Neural progenitor cell (in vitro differentiated cells): ENCODE measurements at places on chromosomes 7 and 10.

DNA sequence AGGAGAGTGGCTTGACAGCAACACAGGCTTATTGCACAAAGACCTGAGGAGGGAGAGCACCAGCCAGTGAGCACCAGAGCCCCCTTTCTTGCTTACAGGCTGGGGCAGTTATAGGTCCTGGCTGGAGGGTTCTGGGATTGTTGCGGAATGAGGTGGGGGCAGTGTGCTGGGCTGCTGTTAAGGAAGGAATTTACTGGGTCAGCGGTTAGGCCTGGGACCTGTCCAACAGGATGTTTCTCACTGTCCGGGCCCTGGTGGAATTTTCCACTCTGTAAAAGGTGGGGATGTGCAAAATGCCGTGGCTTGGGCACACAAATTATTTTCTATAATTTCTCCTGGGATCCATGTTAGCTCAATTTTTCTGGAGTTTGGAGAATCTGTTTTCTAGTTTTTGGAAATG is 757.3 kb downstream of the TYW1 start:
- H3K36me3 ChIP-seq: no peaks in the 10 kb centered on the region
- H3K4me1 ChIP-seq: no peaks in the 10 kb centered on the region
- H3K27me3 ChIP-seq: no peaks in the 10 kb centered on the region
- H3K27ac ChIP-seq: no peak overlapping the region
- no peak for DNase-seq
- H3K4me3 ChIP-seq: no peak overlapping the region

DNA sequence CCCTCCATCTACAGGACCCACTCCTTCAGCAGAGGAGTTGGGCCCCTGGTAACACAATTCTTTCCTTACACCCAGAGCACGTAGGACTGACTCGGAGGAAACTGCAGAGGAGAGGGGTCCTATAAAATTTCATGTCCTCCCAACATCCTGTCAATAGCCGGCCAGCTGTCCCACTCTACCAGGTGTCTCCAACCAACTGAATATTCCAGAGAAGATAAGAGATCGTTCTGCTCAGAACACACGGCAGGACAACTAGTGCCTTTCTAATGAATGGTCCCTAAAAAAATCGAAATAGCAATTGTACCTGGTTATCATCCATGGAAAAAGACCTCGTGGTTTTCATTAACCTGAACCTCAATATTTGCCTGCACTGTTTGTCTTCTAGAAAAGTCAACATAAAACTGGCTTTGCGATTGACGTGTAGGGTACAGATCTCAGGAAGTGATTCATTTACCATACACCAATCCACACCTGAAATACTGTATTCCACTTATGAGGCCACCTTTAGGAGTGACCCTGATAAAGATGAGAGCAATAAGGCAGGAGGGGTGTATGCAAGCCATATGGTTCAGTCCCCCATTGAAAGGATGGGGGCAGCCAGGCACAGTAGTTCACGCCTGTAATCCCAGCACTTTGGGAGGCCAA is 111.7 kb downstream of the PARP12 start:
- no peak overlapping the region for H3K4me3 ChIP-seq
- no peak overlapping the region for H3K27ac ChIP-seq
- no peak for DNase-seq
- H3K36me3 ChIP-seq: no peaks in the 10 kb centered on the region
- H3K4me1 ChIP-seq: peaks cover 8% of the 10 kb centered on the region

GRCh38 chr10:23358357-23358756 is 13.8 kb upstream of the C10orf67 start:
- H3K27ac ChIP-seq: no peak overlapping the region
- H3K4me1 ChIP-seq: no peaks in the 10 kb centered on the region
- DNase-seq: peak; percentile 37
- H3K27me3 ChIP-seq: no peaks in the 10 kb centered on the region

- no peaks in the 10 kb centered on the region for H3K36me3 ChIP-seq
- DNase-seq: no peak
- peaks cover 9% of the 10 kb centered on the region for H3K4me1 ChIP-seq
Observed at GRCh38 chr10:33195608-33196376, 138.7 kb downstream of the NRP1 start.

GRCh38 chr10:51783941-51784340 is 84.5 kb upstream of the CSTF2T start:
- no peaks in the 10 kb centered on the region for H3K27me3 ChIP-seq
- peak; percentile 8 for DNase-seq
- H3K27ac ChIP-seq: peak overlapping the region; percentile 9
- H3K4me1 ChIP-seq: peaks cover 21% of the 10 kb centered on the region
- no peak overlapping the region for H3K4me3 ChIP-seq

DNA sequence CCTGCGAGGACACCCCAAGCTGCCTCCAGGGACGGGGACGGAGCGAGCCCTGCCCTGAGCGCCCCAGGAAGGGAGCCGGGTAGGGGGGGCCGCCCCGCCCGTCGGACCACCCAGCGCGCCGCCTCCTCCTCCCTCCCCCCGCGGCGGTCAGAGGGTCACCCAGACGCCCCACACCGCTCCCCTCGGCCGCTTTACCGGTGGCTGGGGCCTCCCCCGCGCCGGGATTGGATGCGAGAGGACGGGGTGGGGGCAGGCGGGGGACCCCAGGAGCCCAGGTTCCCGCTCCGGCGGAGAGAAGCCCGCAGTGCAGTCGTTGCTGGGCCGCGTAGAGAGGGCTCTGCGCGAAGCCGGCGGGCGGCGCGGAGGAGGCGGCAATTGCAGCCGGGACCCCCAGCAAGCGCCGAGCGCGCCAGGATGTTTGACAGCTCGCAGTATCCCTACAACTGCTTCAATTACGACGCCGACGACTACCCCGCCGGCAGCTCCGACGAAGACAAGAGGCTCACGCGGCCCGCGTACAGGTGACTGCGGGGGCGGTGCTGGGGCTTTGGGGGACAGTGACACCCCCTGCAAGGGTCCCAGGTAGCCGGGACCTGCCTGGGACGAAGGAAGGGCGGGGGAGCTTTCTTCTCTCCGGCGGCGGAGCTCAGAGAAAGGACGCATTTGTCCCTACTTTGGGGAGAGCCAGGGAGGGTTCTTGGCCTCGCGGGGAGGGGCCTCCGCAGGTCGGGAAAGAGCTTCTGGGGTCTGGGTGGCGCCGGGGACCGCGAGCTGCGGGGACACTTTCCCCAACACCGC is at the start of gene FOXL3:
FOXL3 (plus strand) TSS at position 415 of the 798 bp plus-strand sequence; CDS start at position 415, 0 bp downstream.
- no peak for DNase-seq
- no peak within 1 kb of the TSS for H3K4me3 ChIP-seq
- H3K4me1 ChIP-seq: no peaks in the 10 kb centered on the region

GRCh38 chr10:35606430-35606829 is 1.3 kb downstream of the GJD4 start:
- H3K36me3 ChIP-seq: no peaks in the 10 kb centered on the region
- H3K4me1 ChIP-seq: no peaks in the 10 kb centered on the region
- no peak overlapping the region for H3K4me3 ChIP-seq
- no peak overlapping the region for H3K27ac ChIP-seq
- DNase-seq: no peak

GRCh38 chr10:77898323-77899079 is 28.1 kb downstream of the DLG5 start:
- H3K4me3 ChIP-seq: no peak overlapping the region
- peak; percentile 31 for DNase-seq
- H3K27me3 ChIP-seq: no peaks in the 10 kb centered on the region
- peaks cover 21% of the 10 kb centered on the region for H3K4me1 ChIP-seq
- no peaks in the 10 kb centered on the region for H3K36me3 ChIP-seq
